ENCODE measurements at places on chromosomes 2 and 18.

GRCh38 chr2:11133936-11134320 lies 21.3 kb upstream of the SLC66A3 start:
- no peak for DNase-seq

DNA sequence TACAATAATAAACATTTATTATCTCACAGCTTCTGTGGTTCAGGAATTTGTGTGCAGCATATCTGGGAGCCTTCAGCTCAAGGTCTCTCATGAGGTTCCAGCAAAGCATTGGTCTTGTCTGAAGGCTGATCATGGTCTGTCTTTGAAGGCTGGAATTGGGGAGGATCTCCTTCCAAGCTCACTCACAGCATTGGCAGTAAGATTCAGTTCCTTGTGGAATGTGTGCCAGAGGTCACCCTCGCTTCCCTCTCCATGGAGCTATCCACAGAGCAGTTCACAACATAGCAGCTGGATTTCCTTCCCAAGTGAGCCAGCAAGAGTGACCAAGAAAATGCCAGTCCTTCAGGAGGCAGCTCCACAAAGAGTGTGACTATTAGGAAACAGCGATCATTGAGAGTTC lies 202.2 kb upstream of the ST6GAL2 start:
- DNase-seq: no peak

DNA sequence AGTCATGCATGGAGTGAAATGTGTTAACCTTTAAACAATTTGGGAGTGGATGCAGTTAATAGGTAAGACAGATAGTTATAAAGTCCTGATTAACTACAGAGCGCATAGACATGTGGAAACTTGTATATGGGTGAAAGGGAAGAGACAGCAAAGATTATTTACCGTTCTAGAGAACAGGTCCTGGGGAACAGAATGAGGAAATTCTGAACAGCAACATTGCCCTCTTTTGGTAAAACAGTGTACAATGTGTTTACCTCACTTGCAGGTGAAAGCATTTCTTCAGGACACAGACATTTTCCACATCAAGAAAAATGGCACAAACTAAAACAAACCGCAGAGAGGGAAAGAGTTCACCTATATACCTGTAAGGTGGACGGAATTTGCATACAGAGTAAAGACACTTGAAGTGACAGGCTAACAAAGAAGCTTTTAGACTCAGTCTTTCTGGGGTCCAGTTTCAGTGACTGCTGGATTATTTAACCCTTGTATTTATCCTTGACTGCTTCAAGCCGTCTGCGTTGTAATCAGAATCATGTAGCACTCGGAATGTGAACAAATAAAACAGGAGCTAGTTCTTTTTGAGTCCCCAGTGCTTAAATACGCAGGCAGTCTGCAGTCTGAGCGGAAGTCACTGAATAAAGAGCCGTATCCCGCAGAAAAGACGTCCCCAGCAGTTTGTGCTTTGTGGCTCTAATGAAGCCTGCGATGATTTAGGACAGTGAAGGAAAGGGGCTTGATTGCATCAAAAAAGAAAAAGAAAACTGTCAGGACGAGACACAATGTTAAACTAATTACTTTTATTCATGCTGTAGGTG lies 364.8 kb upstream of the GALNT5 start:
- no peak for DNase-seq

- DNase-seq: no peak
Measured at GRCh38 chr18:72640557-72640956, 96.4 kb upstream of the CBLN2 start.

DNA sequence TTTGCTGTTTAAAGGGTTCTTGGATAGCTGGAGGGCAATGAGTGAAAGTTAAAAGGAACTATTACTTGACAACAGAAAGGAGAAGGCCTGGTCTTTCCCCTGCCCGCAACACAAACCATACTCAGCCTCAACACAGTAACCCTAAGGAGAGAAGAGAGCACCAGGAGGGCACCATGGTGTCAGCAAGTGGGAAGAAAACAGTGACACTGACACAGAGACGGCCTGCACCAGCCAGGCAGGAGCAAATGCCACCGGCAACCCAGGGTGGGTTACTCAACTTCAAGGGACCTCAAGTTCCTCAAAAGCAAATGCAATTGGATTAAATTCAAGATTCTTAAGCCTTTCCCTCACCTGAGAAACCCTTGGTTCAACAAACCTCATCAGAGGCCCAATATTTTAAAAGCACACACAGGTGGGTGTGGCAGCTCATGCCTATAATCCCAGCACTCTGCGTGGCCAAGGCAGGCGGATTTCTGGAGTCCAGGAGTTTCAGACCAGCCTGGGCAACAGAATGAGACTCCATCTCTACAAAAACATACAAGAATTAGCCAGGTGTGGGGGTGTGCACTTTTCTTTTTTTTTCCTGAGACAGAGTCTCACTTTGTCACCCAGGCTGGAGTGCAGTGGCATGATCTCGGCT lies 52.3 kb downstream of the TFCP2L1 start:
- DNase-seq: no peak

DNA sequence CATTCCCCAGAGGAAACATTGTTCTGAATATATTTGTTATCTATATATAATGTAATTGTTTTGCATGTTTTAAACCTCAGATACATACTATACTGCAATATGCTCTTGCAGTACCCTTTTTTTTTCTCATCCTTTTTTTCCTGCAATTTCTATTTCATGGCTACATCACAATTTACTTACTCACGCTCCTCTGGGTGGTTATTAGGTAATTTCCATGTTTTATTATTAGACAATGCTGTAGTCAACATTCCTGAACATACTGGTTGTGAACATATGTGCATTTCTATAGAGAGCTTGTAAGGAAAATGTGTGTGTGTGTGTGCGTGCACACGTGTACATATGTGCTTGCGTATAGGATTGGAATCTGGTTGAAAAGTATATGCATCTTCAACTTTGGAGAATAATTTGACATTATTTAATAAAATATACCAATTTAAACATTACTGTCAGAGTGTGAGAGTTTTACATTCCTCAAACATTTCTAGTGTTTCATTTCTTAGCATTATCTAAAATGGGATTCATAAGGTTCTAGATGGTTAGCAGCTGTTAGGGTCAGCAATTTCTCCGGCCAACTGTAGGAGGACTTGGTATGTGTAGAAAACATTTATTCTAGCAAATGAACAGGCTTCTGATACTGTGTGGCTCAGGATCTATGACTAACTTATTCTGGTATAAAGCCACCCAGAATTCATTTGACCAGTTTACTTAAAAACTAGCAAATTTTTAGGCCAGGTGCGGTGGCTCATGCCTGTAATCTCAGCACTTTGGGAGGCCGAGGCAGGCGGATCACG lies 22.4 kb downstream of the NCOA1 start:
- DNase-seq: no peak

- DNase-seq: no peak
Measured at GRCh38 chr2:185633621-185634020, 105.0 kb upstream of the FSIP2 start.

- DNase-seq: no peak
Measured at GRCh38 chr2:23518481-23519333, 133.7 kb downstream of the KLHL29 start.
